ENCODE measurements at places on chromosomes 5 and 9.

DNA sequence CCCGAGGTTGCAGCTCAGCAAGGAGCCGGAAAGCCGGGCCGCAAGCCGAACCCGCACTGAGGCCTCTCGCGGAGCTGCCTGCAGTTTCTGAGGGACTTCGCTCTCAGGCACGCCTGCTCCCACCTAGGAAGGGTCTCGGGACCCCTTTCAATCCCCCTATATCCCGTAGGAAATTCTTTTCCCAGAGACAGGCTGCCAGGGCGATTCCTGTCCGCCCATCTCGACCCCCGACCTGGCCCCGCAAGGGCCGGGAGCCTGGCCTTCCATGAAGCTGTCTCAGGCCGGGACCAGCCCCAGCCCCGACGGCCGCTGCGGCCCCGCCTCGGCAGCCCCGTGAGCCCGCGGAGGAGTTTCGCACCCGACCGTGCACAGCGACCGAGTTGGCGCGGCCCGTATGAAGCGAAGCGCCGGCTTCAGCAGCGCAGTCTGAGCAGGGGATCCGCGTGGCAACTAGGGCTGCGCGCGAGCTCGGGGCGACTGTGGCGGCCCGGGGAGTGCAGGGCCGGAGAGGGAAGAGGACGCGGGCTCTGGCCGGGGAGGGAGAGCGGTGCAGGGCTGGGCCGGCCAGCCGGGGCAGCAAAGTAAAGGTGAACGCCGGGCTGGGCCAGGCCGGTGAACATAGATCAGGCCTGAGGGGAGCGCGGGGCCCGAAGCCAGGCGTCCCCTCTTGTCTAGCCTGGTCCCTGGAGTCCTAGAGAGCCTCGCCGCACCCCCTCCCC, 977 bp upstream of the PRDM12 start:
- no peak for DNase-seq

DNA sequence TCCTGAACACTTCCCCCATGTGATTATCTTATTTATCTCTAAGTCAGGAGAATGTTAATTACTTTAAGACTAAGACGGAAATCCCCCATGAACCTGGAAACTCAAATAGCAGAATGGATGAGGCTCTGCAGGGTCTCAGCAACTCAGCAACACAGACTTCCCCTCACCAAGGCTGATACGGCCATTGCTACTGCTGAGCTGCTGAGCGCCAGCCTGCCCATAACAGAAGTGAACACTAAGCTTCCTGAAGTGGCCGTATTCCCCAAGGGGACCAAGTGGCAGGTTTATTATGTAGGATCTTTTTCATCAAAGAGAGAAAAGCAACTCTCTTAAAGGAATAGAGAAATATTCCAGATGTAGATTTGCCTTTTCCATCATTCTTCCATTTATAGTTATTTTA, 311.1 kb downstream of the RFX3 start:
- DNase-seq: no peak

DNA sequence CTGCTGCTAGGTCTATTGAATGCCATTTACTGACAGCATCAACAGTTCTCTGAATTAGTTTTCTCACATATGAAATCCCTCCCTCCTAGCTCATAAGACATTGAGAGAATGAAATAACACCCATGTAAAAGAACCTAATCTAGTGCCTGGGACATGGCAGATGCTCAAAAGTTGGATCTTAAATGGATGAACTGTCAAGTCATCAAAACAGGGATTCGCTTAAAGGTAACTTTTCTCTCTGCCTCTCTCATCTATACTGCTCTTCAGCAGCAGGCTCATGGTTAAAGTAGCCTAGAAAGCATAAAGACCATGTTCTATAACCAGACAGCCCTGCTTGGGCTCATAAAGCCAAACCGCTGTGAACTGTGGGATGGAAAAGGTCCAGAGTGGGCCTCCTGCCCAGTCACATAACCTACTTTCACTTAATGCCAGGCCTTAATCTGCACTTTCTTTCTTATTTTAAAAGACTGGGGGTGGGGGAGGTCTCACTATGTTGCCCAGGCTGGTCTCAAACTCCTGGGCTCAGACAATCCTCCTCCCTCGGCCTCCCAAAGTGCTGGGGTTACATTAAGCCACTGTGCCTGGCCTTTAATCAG, 3.7 kb downstream of the TMEM245 start:
- DNase-seq: no peak

GRCh38 chr9:101400120-101400519, 1.5 kb downstream of the ZNF189 start:
- no peak for DNase-seq

DNA sequence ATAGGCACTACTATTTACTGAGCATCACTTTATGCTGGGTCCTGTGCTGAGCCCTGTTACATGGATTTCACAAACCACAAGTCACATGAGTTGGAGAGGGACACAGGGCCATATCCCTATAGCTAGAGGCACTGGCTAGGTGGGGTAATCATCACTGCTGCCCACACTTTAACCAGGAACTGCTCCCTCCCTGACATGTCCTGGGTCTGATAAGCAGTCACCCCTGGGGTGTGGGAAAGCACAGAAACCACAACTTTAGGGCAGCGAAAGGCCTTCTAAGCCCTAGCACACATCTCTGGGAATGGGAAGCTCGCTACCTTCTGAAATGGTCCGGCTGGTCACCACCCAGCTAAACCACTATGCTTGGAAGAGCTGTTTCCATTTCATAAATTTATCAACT, 15.0 kb downstream of the TBC1D2 start:
- no peak for DNase-seq

DNA sequence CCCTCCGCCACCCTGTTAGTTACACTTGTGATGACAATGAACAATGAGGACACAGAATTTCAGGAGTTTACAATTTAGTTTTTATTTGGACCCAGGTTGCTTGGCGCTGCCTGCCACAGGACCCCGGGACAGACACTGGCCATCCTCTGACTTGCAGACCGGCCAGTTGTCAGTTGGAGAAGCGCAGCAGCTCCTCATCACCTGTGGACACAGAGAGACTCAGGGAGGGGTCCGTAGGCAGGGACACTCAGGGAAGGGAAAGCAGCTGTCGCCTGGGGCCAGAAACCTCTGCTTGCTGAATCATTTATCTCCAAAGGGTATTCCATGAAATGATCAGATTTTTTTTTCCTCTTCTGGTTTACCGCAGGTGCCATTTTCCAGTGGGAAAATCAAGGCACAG, 18.0 kb downstream of the AMBP start:
- DNase-seq: no peak

DNA sequence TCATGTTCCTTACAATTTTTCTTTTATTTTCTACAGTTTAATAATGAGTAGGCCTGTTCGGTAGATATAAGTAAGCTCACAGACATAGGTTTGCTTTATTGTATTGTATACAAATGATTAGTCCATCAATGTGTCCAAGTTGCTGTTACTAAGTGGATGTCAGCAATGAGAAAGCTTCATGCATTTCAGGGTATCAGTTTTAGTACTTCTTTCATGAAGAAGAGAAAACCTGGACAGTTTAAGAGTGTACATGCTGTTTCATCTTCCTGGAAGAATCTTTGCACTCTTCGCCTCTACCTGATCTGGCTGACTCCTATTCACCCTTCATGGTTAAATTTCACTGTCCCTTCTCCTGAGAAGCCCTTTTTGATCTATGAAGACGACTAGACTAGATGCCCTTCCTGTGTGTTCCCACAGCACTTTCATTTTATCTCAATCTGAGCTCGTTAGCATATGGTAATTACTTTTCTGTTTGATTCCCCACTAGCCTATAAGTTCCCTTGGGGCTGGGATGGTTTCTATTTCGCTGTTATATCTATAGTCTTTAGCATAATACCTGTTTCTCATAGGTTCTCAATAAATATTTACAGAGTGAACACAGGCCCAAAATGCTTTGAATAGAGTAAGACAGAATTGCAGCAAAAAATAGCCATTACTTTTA, 70.7 kb downstream of the CETN3 start:
- DNase-seq: no peak

- no peak for DNase-seq
Measured at GRCh38 chr9:109453210-109453842, 44.8 kb downstream of the PTPN3 start.

Data from HepG2 (cell line).